Renal cortical epithelial cell (primary cell): ENCODE measurements at places on chromosomes 6 and 20. TPM values are rescaled to one million over a fixed set of nuclear protein-coding genes. Genes with fewer than 3 reads are reported as not detected.

Gene HAO1
- 0.05 TPM in 1 of 2 replicates, not detected in the other for total RNA-seq

Gene SLC22A7
- not detected in 2 replicates for total RNA-seq

Gene ANKEF1
- 5.2 and 11.5 TPM in 2 replicates for total RNA-seq

Gene ULBP3
- 10.3 and 10.9 TPM in 2 replicates for total RNA-seq

Gene PLG
- total RNA-seq: not detected in 2 replicates

Gene TGM3
- not detected in 2 replicates for total RNA-seq
